ENCODE measurements at places on chromosomes 7 and 10.

DNA sequence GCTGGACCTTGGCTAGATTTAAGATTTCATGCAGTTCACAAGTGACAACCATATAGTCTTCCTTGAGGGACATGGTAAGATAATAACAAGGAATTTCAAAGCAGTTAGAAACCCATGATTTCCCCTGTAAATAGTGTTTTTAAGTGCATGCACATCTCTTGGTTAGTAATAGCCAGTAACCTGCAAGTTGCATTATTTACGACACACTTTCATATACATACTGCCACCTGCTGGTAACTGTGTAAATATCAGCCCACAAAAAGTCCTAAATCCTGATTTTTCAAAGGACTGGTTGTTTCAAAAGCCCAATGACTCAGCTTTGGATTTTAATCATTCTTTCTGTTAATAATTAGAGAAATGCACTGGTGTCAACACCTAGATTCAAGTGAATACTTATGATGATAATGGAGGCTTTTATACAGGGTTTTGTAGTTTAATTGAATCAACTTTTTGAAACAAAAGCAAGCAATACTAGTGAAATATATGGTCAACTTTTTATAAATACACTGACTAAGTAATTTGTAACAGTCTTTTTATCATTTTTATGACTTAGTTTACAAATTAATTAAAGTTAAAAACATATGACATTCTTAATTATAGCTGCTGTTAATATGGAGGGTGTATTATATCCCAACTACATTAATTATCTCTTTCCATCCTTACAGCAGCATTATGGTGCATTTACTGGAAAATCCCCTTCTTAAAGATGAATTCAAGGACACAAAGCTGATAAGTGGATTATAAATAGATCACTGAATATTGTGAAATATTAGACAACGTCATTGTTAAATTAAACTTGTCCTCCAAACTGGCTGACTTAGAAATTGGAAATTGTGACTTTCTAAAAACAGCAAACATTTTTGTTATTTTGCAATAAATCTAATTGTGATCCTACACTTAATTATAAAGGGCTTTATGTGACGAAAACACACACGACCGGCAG is 367.7 kb upstream of the SEMA3D start:
- peak; percentile 78 for DNase-seq

- no peak for DNase-seq
Observed at GRCh38 chr7:43660141-43660540, 69.2 kb downstream of the COA1 start.

DNA sequence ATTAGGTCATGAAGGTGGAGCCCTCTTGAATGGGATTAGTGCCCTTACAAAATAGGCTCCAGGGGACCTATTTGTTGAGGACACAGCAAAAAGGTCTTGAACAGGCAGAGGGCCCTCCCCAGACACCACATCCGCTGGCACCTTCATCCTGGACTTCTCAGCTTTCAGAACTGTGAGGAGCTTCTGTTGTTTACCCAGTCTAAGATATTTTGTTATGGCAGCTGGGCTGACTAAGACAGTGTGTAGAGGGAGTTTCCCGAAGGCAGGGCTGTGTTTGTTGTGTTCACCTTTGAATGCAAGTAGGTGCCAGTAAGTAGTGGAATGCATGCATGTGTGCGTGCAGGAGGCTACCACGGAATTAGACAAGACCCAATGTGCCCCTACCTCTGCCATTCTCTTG is 106.7 kb downstream of the PTPRE start:
- no peak for DNase-seq

DNA sequence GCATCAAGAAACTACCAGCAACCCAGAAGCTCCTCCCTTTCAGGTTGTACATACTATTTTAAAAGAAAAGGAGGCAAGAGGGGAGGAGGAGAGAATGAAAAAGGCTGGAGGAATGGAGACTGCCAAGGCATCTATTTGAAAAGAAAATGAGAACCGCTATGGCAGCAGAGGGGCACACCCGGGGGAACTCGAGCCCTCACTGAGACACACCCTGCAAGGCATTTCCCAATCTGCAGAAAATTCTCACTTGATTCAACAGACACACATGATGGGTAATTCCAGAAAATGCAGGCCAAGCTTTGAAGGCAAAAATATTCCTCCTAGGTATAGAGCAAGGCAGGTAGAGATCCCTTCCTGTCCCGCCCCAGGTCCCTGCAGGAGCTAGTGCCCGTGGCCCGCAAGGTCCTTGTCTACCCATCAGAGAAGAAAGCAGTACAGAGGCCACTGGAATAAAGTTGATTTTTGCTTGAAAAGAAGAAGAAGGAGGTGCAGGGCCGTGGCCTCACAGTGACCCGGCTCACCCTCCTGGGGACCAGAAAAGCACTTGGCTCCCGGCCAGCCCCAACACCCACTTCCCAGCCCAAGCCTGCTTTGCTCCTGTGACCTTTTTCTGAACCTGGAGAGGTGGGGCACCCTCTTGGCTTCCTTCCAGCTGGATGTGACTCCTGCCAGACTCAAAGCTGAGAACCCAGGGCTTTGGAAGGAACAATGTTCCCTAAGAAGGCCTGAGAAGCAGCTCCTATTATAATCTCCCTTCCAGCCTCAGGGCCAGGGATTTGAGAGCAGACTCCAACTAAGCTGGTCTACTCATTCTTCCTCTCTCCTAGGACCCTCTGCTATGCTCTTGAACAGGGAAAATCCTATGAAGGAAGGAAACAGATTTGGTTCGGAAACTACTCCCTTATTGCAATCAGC is 6.2 kb upstream of the PIK3CG start:
- DNase-seq, result peak; percentile 54

DNA sequence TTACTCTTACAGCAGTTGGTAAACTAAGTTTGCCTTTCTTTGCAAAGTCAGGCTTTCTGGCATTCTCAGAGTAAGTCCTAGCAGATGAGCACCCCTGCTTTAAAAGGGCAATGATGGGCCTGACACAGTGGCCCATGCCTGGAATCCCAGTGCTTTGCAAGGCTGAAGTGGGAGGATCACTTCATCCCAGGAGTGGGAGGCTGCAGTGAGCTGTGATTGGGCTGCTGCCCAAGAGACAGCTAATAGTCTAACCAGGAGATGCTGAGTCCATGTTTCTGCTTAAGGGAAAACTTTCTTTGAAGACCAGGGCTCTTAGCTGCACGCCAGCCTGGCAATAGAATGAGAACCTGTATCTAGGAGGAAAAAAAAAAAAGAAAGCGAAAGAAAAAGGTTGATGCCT is 100.2 kb upstream of the MPP7 start:
- DNase-seq, result no peak

GRCh38 chr7:90326500-90326899 is 5.4 kb upstream of the FAM237B start:
- peak; percentile 29 for DNase-seq

DNA sequence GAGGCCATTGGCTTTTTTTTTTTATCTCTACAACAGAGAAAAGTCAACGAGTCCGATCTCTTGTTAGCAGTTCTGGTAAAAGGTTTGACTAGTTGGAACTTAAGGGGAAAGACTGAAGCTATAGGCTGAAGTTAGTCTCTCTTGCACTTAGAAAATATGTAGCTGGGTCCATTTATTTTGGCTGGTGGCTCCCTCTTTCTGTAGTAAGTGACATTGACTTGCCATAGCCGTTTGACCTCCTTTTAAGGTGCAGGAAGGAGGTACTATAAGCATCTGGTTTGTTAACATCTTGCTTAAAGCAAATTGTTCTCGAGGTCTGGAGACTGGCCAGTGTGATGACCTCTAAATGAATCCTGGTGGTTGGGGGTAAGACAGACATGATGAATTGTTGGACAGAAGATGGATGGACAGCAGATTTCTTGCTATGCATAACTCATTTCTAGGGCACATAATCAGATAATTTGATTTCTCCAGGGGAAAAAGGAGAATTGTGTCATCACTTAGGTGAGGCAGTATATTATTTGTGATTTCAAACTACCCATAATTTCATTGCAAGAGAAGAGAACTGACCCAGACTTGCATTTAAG is 356.3 kb upstream of the GALNT17 start:
- peak; percentile 23 for DNase-seq

DNA sequence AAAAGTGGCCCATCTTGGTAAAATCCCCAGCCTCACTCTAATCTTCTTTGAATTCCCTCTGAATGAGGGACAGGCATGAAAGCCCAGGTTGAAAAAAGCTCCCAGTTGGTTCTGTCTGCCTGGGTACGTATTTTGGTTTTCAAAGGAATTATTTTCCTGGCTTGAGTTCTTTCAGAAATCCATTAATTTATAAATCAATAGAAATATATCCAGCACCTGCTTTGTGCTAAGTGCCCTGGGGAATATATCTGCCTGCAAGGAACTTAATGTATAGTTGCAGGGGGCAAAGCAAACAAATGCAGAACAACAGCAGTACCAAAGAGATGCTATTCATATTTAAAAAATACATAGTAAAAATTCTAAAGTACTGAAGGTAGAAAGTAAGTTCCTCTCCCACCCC is 362.7 kb downstream of the REEP3 start:
- no peak for DNase-seq

GRCh38 chr7:85392326-85392725 is 205.5 kb upstream of the SEMA3D start:
- no peak for DNase-seq

- no peak for DNase-seq
Observed at GRCh38 chr7:416761-417624, 102.7 kb downstream of the PDGFA start.

- no peak for DNase-seq
Observed at GRCh38 chr10:77664008-77664407, 26.4 kb upstream of the KCNMA1 start.

- DNase-seq, result no peak
Observed at GRCh38 chr10:127498087-127498486, 51.0 kb upstream of the NPS start.

DNA sequence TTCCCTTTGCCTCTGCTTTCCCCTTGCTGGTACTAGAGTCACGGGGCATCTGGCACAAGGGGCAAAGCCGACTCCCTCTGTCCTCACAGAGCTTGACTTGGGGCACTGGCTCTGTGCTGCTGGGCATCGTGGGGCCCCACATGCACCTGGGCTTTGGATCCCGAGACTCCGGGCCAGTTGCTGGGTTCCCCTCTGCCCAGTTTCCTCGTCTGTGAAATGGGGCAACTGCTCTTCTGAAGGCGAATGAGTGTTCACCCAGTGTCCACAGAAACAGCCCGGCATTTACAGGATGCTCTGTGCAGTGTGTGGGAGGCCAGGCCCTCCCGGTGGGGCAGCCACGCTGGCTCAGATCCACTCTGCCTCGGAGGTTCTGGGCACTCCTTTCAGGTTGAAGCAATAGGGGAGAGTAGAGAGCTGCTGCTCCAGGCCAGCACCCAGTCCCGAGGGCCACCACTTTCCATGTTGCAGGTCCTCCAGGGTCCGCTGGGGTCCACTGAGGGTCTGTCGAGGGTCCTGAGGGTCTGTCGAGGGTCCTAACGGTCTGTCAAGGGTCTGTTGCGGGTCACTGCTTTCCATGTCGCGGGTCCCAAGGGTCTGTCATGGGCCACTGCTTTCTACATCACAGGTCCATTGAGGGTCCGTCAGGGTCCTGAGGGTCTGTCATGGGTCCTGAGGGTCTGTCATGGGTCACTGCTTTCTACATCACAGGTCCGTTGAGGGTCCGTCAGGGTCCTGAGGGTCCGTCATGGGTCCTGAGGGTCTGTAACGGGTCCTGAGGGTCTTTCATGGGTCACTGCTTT is 103.6 kb downstream of the VIPR2 start:
- DNase-seq, result no peak

DNA sequence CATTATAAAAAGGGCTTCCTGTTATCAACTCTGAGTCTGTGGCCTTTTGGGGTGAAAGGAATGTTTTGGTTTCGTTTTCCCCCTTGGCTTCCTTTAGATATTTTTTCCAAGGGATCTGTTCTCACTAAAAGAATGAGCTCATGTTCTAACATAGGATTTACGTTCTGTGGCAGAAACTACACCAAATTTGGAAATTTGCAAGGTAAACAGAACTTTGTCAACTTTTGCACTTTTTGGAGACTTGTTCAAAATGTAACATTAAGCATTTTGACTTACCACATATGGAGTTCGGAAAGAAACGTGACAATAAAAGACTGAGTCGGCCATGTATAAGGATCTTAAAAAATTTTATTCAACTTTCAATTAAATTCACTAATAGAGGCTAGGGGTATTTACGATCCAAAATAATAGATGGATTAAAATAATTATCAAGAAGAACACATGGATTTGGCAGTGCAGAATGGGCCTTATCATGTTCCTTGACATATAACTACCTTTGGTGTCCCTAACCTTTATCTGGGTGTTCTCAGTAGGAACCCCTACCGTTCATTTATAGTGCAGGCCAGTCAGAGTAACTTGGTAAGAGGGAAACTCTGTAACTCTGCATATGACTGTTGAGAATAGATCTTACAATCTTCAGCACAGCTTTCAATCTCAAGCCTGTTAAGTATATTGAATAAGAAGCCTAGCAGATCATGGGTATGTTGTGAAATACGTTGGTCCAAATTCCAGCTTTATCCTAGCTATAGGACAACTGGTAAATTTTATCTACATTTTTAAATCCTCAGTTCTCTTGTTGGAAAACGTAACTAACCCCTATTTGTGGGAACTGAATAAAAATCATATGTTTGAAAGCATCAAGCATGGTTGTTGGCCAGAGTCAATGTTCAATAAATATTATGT is 11.8 kb downstream of the CPED1 start:
- DNase-seq, result peak; percentile 61

DNA sequence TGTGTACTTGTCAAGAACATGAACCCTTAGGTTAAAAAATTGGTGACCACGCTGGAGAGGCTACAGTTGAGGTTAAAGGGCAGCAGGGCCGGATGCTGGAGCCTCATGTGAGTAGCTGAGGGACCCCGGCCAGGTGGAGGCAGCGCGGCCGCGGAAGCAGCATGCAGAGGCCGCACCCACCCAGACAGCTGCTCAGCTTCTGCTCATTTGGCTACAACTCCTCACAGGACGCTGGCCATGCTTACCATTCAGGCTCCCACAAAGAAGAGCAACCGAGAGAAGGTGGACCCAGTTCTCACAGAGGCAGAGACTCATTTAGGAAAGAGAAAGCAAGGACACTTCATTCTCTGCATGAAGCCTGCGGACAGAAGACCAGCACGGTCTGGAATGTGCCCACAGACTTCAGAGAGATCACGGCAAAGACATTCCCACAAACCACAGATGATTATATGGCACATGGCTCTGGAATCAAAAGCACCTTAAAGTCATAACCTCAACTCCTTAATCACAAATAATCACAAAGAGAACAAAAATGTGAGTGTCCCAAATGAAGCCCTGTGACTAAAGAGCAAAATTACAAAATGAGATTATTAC is 94.4 kb downstream of the VOPP1 start:
- DNase-seq, result no peak

DNA sequence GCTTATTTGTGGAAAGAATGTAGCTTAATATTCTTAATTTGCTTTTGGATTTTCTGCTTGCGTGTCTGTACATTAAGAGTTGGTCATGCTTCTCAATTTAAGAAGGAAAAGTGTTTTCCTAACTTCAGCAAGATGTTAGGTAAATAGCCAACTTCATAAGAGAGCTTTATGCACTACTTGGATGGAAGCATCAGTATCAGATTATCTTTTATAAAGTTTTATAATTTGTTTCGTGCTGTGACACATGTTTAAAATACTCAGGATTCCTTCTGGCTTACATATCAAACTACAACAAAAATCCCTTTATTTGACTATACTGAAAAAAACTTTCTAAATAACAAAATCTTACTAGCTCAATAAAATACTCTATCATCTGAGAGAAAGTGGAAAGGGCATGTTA is 34.8 kb upstream of the AGR2 start:
- DNase-seq, result no peak

Measured in hematopoietic multipotent progenitor cell treated with erythropoietin and hydrocortisone succinate and interleukin-3 and kit ligand, for 4 days (in vitro differentiated cells).